Activated T-cell treated with anti-CD3 and anti-CD28 coated beads, Interleukin-2, amount 50 U/mL, for 24 hours (primary cell): ENCODE measurements at places on chromosomes 3 and 15.

GRCh38 chr3:170204023-170204472 is 18.2 kb upstream of the PRKCI start:
- DNase-seq, result no peak

GRCh38 chr15:48062148-48062872 is 58.5 kb upstream of the SLC24A5 start:
- DNase-seq, result no peak

GRCh38 chr3:124250053-124250452 is 258.1 kb upstream of the ROPN1 start:
- DNase-seq, result no peak

GRCh38 chr3:127679534-127680145 is 6.9 kb downstream of the ABTB1 start:
- DNase-seq, result no peak

- peak; percentile 14 for DNase-seq
These were observed 11.4 kb upstream of the SNRPA1 start for GRCh38 chr15:101306341-101307047.

- DNase-seq, result no peak
These were observed 52.4 kb upstream of the CACNA2D3 start for GRCh38 chr3:54069961-54070360.
